Central memory CD8-positive, alpha-beta T cell (primary cell): ENCODE measurements at places on chromosomes 2 and 18.

GRCh38 chr2:78699696-78700095, 325.8 kb upstream of the REG3G start:
- no peak for DNase-seq

DNA sequence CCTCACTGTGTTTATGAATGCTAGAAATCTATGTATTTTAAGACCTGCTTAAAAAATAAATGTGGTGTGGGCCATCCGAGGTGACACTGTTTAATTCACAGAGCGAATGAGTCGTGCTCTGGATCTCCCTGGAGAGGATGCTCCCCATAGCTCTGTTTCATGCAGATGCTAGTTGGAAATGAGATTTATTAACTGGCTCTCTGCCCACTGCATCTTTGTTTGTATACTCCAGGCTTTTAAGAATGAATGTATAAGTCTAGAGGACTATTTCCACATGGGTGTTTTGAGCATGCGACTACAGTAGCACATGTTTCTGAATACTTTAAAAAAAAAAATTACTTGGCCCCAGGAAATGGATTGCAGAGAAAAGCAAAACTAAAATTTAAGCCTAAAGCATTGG, 3.9 kb downstream of the MAPRE2 start:
- no peak for DNase-seq

GRCh38 chr2:17930773-17931172, 52.3 kb downstream of the KCNS3 start:
- DNase-seq, result no peak

GRCh38 chr2:8049176-8049575, 632.7 kb upstream of the ID2 start:
- no peak for DNase-seq

DNA sequence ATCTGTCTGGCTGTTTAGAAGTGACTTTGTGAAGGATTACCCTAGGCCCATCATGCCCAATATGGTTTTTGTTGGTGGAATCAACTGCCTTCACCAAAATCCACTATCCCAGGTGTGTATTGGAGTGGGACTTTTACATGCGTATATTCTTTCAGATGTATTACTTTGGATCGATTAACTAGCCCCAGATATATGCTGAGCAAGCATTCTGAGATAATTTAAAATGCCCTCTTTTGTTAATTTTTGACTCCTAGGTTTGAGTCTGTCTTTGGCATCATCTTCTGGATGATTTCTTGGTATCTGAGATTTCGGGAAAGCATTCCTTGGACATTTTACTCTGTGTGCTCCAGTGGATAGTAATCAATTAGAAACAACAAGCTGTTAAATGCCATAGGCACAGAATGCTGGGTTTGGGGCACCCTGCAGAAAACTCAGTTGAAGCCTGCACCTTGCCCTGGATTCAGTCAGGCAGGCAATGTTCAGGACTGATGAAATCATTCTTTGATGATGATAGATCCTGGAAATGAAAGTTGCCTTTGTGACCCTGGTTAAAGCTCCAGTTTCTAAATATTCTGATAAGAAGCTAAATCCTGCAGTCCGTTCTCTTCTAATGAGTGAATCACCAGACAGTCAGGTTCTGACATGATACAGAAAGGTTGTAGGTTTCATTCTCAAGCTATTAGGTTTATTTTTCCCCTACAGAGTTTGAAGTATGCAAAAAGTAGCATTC, 1.1 kb downstream of the UGT1A1 start:
- DNase-seq, result no peak

DNA sequence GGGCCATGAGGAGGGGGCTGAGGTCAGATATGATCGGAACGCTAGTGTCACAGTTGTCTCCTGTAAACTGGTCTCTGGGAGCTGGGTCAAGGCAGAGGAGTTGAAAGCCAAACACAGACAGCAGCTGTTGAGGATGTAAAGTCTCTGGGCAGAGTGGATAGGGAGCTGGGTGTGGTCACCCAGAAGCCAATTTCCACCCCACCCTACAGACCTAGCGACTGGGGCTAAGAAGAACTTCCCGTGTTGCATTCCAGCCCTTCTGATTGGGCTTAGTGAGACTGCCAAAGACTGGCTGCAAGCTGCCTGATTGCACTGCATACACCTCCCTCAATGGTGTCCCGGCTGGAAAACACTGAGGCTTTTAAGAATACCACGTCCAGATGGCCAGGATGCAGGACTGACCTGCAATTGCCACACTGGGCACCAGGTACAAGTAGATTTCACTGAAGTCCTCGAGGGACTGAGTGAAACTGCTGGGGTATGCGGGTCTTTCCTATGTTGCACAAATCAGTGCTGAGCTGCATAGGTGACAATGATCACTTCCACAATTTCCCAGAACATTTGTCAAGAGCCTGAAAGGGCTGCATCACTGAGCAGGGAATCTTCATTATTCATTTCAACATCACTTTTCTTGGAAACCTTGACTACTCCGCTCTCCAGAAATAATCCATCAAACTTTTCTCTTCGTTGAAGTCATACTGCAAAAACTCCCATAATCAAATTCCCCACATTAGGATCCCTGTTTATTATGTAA, 43.1 kb upstream of the EML4 start:
- DNase-seq, result no peak

DNA sequence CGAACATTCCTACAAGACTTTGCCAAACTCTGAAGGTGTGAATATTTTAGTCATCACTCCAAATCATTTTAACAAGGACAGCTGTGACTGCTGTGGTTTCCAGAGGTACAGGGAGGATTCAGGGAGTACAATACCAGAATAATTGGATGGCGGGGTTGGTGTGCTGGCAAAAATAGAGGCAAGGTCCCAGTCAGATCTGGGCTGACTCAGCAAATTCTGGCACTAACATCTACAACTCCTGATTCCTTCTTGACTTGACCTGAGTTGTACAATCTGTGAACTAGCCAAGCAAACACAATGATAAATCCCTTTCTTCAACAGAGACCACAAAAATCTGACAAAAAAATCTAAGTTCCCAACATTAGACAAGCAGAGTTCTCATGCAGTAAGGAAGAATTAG, 40.4 kb downstream of the RMP24 start:
- DNase-seq, result no peak

DNA sequence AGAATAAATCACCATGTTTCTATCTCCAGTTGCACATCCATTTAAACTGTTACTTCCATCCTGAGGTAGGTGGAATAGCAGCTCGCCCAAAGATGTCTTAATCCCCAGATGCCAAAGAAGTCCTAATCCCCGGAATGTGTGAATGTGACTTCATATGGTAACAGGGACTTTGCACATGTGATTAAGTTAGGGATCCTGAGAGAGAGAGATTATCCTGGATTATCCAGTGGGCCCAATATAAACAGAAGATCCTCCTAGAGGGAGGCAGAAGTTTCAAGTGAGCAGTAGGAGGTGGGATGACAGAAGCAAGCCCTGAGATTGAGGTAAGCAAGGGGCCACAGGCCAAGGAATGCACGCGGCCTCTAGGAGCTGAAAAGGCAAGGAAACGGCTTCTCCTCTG, 19.8 kb downstream of the CREG2 start:
- DNase-seq, result no peak

DNA sequence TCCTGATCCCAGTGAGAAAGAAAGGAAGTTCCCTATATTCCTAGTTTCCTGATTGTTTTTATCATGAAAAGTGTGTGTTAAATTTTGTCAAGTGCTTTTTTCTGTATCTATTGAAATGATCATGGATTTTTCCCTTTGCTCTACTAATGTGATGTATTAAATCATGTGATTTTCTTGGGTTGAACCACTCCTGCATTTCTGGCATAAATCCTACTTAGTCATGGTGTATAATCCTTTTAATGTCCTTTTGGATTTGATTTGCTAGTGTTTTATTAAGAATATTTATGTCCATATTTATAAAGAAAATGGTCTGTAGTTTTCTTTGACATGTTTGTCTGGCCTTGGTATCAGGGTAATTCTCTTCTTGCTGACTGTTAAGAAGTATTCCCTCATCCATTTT, 87.3 kb upstream of the CNGA3 start:
- no peak for DNase-seq

DNA sequence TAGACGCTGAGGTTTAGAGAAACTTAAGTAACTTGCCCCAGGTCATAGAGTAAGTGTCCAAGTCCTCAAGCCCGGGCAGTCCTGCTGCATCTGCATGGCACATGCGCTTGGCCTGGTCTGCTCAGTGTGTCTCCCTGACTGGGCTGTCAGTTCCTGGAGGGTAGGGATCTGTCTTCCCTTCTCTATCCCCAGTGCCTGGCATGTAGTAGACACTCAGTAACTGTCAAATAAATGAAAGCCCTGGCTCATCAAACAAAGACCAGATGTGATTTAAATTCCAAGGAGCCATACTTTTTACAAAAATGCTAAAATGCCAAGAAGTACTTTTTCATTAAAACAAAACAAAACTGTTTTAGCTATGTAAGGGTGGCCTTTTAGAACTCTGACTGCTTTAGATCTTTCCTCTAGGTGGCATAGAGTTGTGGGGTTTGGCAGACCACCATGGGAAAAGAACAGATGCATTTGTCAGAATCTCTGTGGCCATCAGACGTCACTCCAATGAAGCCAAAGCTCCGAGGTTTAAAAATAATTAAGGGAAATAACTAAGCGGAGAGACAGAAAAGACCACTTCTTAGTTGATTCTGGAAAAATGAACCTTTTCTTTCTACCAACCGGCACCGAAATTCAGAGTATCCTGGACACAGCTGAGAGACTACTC, 34.0 kb downstream of the EPAS1 start:
- DNase-seq, result no peak

DNA sequence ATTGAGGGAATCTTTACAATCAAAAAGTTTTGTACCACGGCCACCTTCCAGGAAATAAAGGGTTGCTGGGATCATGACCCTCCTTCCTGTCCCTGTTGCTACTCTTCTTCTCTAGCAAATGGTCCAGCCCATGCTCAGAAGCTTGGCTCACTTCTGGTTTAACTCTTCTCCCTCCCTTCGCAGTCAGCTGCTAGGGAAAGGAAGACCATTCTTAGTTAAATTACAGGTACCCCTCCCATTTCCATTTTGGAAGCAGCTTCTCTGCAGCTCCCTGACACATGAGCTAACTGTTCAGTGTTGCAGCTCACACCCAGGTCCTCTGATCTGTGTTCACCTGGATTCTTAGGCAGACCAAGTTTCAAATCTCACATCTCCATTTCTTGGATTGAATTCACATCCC, 100.3 kb downstream of the DOCK10 start:
- DNase-seq, result no peak

DNA sequence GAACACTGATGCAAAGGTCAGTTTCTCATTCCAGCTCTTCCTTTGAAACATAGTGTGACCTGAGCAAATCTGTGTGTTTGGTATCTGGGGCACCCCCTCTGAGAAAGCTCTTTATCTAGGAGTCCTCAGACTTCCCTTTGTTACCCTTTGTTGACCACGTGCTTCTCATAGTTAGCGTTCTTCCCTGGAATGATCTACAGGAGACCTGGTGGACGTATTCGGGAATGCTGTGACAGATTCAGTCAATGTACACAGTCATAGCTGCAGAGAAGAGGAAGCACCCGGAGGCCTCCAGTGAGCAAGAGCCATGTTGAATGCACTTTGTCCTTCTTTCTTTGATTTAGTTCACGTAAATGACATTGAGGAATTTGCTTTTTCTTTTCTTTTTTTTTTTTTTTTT, 10.7 kb upstream of the CHMP1B start:
- DNase-seq, result no peak

- DNase-seq, result no peak
These were observed 403.4 kb downstream of the RIT2 start for GRCh38 chr18:42712065-42712464.

- no peak for DNase-seq
These were observed 62.0 kb downstream of the REEP1 start for GRCh38 chr2:86275384-86275799.
